Fibroblast of villous mesenchyme (primary cell): ENCODE measurements at places on chromosomes 2 and 18.

DNA sequence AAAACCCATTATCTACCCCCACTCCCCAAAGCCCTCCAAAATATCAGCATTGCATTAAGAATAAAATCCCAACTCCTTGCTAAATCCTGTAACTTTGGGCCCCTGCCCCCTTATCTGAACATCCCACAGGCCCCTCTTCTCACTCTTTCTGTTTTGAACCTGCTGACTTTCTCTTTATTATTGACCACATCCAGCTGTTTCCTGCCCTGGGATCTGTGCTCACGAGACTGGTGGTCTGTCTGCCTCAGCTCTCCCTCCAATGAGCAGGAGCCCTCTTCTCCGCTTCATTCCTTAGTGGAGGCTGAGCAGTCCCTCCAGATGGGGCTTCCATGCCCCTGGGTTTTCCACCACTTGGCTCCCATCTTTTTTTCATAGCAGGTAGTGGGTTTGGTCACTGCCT, 116.9 kb downstream of the ACKR3 start:
- DNase-seq = no peak

- no peak for DNase-seq
Observed at GRCh38 chr2:207039225-207039624, 99.9 kb downstream of the CPO start.

DNA sequence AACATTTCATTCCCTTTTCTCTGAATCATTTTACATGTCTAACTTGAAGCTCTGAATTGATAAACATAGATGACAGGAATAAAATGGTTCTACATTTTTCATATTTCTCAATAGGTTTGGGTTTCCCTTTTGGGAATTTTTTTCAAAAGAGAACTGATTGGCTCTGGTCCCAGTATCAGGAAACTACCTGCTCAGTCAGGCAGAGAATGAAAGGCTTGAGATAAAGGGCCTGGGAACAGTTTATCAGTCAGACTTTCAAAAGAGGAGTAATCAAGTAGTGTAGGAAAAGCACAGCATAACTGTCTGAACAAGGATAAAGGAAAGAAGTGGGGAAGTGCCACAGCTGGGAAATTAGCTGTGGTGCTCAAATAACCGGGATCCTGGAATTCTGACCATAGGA, 28.3 kb upstream of the CCL20 start:
- DNase-seq = no peak

DNA sequence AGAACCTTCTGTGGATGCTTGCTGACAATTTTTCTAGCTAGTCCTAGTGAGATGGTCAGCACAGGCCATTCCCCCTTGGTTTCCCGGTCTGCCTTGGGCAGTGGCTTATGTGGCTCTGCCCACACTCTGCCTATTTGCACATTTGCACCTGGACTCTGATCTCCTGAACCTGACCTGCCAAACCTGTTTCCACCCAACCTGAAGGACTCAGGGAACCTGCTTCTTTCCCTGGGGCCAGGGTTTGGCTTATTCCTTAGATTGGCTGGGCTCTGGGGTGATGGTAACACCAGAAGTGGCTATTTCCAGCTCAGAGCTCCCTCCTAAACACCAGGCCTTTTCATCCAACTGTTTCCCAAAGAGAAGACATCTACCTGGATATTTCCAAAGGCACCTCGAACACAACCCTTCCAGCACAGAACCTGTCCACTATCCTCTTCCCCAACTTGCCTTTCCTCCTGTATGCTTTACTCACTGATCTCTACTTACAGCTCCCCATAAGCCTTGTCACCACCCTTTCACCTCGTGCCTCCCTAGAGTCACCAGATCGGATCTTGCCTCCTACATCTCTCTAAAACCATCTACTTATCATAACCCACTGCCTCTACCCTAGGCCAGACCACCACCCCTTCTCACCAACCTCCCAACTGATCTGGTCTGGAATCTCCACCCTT, 5.8 kb upstream of the MTA3 start:
- DNase-seq = no peak

DNA sequence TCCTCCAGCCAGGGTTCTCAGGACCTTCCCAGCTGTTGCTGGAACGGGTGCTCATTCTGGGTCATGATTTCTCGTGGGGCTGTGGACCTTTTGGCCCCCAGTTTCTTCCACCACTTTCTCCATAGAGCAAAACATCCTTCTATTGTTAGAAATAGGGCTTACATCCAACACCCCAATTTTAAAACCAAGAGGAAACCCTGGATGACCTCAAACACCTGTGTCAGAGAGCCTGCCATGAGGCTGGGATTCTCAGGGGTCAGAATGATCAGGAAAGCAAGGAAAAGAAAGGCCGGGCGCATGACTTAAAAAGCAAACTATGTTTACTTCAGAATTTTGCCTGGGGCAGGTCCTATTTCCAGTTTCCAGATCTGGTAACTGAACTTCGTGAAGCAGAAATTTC, 307.9 kb upstream of the MEIS1 start:
- DNase-seq = no peak
